Endothelial cell (in vitro differentiated cells): ENCODE measurements at places on chromosomes 4 and X. TPM values are rescaled to one million over a fixed set of nuclear protein-coding genes. Genes with fewer than 3 reads are reported as not detected.

DNA sequence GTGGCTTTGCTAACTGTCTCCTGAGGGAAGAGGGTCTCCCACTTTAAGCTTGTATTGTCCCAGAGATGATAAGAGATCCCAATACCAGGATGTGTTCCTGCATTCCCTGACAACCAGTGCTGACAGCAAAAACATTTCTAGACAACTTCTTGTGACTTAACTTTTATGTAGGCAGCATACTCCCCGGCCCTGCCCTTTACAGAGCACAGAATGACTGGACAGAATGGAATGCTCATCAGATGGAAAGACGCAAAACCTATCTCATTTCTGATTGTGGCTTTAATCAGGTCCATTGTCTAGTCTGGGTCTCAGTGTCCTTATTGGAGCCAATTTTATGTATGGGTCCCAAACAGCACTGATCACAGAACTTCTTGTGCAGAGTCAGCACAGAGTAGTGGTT is 18.2 kb upstream of the PLAC1 start:
- no peak for DNase-seq

- no peak for DNase-seq
These were observed 970.8 kb upstream of the TENM3 start for GRCh38 chr4:181272422-181272821.

GRCh38 chrX:36867143-36867542 is 141.0 kb upstream of the FAM47C start:
- peak; percentile 4 for DNase-seq

Gene PLXNB3
- 11.2 TPM for total RNA-seq

DNA sequence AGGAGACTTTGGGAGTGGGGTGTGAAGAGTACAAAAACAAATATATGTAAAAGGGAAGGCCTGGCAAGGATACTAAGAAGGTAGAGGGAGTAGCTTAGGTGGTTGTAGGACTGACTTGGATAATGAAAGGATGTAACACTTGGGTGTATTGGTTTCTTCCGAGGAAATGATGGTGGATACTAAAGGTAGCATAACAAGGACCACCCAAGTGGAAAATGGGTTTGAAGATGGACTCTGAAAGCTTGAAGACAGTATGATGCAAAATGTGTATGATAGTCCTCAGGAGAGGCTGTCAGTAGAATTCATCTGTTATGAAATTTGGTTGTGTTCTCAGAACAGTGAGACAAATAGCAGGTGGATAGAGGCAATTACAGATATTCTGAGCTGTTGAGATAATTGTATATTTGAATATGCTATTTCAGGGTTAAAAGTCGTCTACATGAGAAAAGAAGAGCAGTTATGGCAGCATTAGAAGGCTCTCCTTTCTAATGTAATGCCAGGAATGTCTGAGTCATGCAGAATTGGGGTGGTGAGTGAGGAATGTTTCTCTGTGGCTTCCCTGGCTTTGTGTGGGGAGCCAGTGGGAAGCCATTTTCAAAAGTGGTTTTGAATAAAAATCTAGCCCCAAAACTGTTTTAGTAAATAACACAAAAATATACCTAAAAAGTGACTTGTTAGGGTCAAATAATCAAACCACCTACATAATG is 75.6 kb downstream of the FHIP1A start:
- DNase-seq: no peak

DNA sequence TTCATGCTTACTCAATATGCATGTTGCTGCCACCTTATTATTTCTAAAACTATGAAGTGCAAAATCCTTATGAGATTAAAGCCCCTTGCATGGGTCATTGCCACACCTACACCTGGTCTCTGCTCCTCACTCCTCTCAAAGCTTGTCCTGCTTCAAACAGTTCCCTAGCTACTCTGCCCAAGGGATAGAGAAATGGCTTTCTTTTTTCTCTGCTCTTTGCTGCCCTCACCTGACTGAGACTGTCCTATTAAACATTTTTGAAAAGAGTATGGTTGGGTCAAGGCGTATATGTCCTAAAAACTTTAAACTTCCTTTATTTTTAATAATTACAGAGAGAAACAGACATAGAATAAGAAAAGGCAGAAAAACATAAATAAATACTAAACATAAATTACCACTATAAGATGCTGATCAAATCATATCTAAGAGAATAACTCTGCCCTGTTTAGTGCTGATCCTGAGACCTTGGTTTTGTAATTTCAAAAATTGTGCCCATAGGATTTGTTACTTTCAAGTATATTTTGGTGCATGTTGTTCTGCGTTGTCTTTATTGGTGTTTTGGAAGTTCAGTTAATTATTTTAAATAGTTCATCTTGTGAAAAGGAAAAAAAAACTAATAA is 704.9 kb upstream of the PABPC4L start:
- DNase-seq: peak; percentile 39

Gene IL1RAPL1
- total RNA-seq: 0.18 TPM

Gene CXCL13
- not detected for total RNA-seq

Gene CLTRN
- 0.95 TPM for total RNA-seq

DNA sequence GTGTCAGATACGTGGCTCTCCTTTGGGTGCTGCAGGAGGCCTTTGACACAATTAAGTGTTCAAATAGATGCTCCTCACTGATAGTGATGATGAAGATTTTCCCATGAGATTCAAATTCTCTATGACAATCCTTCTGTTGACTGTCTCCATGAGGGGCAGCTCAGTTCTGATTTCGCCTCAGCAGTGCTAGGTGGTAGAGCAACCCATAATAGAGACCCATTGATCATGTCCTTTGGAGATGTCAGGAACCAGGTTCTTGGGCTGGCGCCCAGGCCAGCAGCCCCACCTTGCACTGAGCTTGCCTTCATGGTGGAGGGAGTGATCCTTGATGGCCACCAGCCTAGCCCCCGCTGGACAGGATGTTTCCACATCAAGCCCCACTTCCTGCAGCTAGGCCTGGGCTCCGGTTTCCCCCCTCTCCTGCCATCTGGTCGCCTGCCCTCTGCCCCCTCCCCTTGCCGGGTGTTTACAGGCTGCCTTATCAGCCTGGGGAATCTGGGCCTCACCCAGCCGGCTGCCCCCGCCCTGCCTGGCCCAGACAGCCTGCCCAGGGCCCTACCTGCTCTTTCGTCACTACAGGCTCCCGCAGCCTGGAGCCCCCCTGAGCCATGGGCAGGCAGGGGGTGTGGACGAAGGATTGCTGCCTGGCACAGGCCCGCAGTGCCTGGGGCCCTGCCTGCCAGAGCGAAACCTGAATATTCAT is 12.6 kb downstream of the ELF4 start:
- DNase-seq: peak; percentile 27

GRCh38 chrX:41825796-41826195 is 97.6 kb downstream of the CASK start:
- no peak for DNase-seq

Gene ARX
- total RNA-seq: not detected

DNA sequence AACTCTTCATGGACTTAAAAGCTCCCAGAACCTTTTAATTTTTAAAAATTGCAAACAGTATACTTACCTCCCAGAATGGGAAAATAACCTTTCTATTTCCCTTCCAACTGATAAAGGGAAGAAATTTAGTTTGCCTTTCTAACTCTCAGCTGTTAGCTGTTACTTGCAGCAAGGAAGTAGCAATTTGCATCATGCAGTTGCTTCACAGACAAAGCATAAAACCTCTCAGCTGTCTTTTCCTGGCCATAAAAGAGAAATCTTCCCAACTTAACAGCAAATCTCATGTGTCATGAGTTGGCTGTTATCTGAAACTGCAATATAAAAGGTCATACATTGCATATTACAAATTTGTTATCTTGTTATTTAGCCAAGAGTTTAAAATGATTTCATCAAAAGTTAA is 18.4 kb downstream of the C4orf17 start:
- no peak for DNase-seq

DNA sequence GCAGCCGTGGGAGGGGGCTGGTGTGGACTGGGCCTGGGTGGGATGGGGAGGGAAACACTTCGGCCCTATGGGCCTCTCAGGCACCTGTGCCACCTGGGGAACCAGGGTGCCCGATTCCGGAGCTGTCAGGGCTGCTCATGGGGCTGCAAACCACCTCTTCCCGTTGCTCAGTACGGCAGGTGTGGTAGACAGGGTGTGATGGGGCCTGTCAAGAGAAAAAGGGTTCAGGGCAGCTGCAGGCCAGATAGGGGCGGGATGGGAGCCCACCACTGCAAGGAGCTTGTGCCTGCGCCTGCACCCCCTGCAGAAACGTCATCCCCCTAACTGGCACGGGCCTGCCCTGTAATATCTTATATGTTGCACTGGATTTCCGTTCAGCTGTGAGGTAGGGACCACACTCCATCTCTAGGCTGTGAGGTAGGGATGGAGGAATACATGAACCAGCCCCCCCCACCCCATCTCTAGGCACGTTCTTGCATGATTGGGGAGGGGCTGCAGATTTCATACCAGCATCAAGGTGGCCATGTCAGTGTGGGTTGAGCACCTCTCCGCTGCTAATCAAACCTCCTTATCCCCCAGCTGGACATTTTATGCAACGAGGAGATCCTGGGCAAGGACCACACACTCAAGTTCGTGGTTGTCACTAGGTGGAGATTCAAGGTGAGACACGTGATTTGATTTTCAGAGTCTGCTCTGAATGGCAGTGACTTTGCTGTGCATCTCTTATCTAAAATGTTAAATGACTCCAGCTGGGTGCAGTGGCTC is 59.0 kb downstream of the PCGF3 start:
- DNase-seq: no peak

GRCh38 chr4:139301821-139302611 is at the start of gene NDUFC1:
Gene NDUFC1, minus strand, starts transcription at chr4:139302477. Its CDS starts 6,679 bp downstream, at chr4:139295798.
- DNase-seq: peak; percentile 46

GRCh38 chrX:23765449-23765848 is 17.5 kb upstream of the SAT1 start:
- no peak for DNase-seq

Gene MAPK10
- 2.0 TPM for total RNA-seq

GRCh38 chrX:115260330-115260729 is 26.4 kb upstream of the LRCH2 start:
- DNase-seq: no peak
